ENCODE measurements at places on chromosomes 6 and 20.

DNA sequence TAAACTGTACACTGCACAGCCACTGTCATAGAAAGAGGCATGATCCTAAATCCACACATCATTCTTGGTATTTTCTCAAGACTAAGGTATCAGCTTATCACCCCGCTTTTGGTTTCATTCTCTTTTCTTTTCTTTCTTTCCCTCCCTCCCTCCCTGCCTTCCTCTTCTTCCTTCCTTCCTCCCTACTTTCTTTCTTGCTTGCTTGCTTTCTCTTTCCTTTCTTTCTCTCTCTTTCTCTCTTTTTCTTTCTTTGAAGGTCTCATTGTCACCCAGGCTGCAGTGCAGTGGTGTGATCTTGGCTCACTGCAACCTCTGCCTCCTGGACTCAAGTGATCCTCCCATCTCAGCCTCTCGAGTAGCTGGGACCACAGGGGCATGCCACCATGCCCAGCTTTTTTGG is 81.1 kb downstream of the MAP7 start:
- DNase-seq = no peak

DNA sequence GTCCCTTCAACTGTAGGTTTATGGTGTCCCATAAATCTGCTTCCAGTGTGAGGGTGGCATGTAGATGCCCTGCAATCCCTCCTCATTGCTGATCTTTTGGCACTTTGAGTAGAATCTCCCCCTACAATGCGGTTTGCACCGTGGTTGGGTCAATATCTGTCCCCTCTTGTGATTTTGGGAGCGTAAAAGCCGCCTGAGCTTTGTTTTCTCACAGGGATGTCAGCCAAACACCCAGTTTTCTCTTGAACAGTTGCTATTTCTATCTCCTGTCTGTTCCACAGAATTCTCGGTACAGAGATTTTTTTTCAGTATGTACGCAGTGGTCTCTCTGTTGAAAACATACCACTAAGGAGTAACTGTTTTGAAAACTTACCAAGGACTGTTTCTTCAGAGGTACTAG is 21.8 kb downstream of the CDS2 start:
- no peak for DNase-seq

- no peak for DNase-seq
Observed at GRCh38 chr6:37282371-37282770, 24.4 kb upstream of the TMEM217 start.

DNA sequence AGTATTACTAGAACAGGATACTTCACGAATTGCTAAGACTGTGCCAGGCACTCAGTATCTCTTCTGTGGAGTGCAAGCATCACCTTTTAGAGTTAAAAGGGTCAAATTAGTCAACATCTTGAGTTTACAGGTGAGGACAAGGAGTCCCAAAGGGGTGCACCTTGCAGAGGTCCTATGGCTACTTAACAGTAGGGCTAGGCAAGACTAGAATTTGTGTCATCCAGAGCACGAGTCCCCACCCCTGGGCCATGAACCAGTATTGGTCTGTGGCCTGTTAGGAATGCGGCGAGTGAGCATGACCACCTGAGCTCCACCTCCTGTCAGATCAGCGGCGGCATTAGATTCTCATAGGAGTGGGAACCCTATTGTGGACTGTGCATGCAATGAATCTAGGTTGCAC is 10.5 kb upstream of the DSTN start:
- DNase-seq = no peak

DNA sequence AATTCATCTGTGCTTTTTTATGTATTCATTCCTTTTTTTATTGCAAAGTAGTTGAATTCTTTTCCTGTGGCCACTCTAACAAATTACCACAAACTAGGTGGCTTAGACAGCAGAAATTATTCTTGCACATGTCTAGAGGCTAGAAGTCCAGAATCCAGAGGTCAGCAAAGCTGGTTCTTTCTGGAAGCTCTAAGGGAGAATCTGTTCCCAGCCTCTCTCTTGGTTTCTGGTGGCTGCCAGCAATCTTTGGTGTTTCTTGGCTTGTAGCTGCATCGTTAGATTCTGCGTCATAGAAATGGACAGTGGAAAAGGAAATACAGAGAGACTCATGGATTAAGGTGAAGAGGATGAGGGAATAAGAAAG is 39.3 kb downstream of the GSTA2 start:
- DNase-seq = peak; percentile 33

DNA sequence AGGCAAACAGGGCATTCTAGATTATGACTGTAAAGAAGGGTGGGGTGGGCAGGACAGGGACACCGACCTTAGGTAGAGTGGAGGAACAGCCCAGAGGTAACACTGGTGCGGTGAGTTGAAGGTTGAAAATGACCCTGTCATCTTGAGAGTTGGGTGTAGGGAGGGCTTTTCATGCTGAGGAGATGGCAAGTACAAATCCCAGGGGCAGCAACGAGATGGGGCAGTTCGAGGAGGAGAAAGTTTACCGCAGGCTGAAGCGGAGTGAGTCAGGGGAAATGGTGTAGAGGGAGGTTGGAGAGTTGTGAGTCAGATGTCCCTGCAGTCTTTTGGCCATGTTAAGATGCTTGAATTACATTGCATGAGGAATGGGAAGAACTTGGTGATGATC is 101.1 kb downstream of the HIVEP1 start:
- peak; percentile 84 for DNase-seq

- DNase-seq = peak; percentile 57
Observed at GRCh38 chr6:68054756-68055155, 580.3 kb upstream of the ADGRB3 start.

DNA sequence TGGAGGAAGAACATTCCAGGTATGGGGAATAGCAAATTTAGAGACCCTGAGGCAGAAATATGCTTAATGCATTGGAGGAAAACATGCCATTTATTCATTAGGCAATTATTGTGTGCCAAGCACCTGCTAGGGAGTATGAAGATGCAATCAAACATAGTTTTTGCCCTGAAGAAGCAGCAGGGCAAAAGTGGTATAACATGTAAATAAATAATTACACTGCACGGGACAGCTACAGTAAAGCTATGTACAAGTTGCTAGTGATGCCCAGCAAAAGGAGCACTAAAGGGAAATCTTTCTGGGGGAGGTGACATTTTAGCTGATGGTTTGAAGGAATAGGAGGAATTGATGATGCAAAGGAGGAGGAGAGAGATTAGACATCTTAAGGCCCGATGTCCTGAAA is 624 bp upstream of the TJAP1 start:
- DNase-seq = no peak

DNA sequence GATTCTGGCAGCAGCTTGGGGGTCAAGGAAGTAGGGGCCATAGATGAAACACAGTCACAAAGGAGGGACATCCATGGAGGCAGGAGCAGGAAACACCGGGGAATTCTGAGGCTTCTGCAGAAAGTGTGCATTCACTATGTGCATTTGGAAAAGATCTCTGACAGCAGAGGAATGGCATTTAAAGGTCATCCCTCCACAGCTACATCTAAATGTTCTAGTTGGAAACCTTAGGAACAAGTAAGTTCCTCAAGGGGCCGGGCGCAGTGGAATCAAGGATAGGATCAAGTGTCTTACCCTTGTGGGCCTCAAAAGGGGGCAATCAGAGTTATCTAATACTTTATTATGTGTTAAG is 8.8 kb downstream of the C6orf136 start:
- no peak for DNase-seq

DNA sequence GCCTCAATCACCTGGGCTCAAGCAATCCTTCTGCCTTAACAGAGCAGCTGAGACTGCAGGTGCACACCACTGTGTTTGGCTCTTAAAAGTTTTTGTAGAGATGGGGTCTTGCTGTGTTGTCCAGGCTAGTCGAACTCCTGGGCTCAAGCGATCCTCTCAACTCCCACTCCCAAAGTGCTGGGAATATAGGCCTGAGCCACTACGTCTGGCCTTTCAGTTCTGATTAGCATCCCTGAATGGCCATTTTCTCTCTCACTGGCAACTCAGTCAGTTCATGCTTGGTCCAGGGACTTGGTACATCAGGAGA is 28.5 kb downstream of the DNMT3B start:
- DNase-seq = no peak

GRCh38 chr20:45157962-45158361 is 16.7 kb upstream of the PI3 start:
- DNase-seq = peak; percentile 71

- no peak for DNase-seq
Observed at GRCh38 chr6:85679445-85680123, 36.9 kb upstream of the SYNCRIP start.

DNA sequence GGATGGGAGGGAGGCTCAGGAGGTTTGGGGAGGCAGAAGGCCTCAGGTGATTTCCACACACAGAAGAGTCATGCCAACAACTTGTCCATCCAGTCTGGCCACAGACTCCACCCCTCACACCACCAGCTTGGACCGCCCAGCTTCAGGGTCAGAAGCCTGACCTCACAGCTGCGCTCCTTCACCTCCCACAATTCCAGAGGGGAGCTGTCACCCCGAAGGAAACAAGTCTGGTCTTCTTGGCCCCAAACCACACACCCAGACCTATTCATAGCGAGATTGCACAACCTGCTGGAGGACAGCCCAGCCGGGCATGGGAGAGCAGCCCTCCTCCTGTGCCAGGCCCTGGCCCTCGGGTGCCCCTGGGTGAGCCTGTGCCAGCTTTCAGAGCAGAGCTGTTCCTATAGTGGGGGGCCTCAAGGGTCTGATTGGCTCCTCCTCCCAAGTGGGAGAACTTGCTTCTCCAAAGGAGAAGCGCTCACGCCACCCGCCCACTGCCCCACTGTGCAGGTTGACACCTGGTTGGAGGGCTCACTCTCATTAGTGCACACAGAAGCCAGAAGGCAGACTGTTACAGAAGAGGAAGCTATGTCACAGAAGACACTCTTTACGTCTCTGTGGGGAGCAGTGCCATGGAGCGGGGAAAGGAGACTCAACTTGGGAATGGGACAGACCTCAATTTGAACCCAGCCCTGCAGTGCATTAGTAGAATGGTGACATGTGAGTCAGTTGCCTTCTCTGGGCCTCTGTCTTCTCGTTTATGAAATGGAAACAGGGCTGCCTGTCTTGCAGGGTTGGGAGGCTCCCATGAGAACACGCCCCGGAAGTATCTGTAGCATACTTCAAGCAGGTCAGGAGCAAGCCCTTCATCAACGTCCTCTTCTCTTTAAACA is 128.8 kb downstream of the FOXO3 start:
- no peak for DNase-seq

GRCh38 chr6:30127238-30128093 is 8.5 kb upstream of the TRIM40 start:
- DNase-seq = no peak

- DNase-seq = no peak
Observed at GRCh38 chr6:32234934-32235333, 11.1 kb upstream of the NOTCH4 start.

DNA sequence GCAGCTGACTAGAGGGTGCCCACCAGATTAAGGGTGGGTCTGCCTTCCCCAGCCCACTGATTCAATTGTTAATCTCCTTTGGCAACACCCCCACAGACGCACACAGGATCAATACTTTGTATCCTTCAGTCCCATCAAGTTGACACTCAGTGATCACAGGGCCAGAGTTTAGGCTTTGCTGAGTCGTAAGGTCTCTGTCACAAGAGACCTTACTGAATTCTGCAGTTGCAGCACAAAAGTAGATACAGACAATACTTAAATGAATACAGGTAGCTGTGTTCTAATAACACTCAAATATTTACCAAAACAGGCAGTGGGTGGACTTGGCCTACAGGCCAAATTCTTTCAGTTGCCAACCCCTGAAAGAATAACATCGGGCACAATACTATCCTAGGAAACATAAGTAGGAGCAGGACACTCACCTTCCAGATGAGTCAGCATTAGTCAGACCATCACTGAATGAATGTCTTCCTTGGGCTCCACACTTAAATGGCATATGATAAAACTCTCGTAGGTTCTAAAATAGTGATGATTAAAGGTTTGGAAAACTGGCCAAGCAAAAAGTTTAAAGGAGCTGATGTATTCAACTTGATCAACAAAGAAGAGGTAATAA is 190.0 kb downstream of the UBE3D start:
- peak; percentile 82 for DNase-seq

DNA sequence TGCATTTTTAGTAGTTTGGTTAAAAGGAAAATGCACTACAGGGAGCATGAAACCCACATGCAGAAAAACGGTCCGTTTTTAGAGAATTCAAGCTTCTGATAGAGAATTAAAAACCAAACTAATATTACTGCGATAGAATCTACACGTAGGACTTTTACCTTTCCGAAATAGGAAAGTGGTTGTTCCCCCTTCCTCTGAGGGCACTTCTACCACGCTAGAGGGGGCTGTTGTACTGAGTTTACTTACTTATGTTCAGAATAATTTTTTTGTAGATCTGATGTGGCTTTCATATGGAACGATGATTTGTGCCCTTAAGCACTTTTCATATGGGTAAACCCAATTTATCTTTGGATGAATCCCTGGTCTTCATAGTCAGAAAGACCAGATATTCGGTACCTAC is 264.3 kb upstream of the PLN start:
- DNase-seq = peak; percentile 56

GRCh38 chr6:30557683-30557981 is 537 bp downstream of the PRR3 start:
- no peak for DNase-seq

GRCh38 chr20:34579191-34579978 is 20.9 kb downstream of the MAP1LC3A start:
- peak; percentile 67 for DNase-seq

DNA sequence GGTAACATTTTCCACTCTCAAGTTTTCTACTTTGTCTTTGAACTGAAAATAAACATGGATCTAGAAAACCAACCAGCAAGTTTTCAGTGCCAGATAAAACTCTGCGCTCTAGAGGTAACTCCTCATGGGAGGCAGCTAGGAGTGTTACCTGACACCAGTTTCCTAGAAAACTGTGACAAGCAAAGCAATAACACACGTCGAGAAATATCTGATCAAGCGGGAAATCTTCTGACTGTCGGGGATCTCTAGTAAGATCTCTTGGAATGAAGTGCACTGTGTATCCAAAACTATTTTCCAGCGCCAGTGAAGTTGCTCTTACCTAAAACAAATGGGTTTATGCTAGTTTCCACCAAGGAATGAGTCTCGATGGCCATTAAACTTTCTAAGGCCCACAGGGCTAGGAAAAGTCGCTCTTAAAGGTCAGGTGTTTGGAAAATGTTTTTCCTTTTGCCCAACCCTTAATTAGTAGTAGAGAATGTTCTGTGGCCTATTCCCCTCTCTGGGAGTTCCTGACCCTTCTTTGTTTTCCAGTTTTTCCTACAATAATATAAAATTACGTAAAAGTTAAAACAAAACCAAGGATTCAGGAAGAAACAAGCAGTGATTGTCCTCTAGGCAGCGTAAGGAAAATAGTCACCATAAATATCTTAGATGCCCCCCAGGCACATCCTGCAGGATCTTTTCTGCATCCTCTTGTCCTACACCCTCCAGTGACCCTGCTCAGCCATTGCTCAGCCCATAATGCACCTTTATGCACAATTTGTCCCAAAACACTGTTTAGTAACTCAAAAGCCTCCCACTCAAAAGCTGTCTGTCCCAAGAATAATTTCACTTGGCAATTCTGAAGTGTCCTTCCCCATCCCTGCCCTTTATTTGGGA is 137.7 kb upstream of the AKAP12 start:
- no peak for DNase-seq

DNA sequence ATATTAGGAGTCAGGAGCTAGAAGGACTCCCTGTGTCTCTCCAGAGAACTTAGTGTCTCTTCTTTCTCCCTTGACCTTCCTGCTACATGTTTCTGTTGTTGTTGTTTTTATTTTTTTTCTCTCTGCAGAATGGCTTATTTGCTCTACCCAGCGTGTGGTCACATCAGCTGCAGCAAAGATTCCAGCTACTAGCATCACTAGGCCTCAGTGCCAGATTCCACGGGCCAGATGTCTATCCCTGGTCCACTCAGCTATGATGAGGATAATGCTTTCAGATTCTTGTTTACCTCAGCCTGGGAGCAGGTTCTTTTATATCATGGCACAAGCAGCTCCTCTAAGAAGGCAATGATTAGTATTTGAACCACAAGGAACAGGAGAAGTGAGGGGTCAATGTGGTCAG is 110.0 kb downstream of the PLCB1 start:
- no peak for DNase-seq

Data from fibroblast of skin of right biceps (primary cell).